Activated naive CD4-positive, alpha-beta T cell treated with anti-CD3 and anti-CD28 coated beads, Interleukin-2, amount 10 ng/mL, durations not matched to agents 7 days and 5 days (primary cell): ENCODE measurements at places on chromosomes 13 and 19.

DNA sequence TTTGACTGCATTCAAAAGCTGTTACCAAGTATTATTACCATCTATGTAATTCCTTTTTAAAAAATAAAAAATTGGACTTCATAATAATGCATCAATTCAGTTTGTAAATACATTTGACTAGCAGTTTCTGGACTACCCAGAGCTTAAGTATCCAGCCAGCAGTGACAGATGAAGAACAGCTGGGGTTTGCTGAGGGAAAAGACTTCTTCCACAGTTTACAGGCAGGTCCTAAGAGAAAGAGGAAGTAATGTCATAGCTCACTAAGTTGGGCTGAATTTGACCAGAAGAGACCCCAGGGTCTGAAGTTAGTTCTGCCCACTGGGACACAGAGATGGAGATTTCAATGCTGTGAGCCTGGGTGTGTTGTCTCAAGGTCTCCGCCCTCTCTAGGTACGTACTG, 96.4 kb downstream of the MBNL2 start:
- no peak for DNase-seq

- DNase-seq, result no peak
These were observed 1106.7 kb downstream of the EFNB2 start for GRCh38 chr13:105428811-105429210.

DNA sequence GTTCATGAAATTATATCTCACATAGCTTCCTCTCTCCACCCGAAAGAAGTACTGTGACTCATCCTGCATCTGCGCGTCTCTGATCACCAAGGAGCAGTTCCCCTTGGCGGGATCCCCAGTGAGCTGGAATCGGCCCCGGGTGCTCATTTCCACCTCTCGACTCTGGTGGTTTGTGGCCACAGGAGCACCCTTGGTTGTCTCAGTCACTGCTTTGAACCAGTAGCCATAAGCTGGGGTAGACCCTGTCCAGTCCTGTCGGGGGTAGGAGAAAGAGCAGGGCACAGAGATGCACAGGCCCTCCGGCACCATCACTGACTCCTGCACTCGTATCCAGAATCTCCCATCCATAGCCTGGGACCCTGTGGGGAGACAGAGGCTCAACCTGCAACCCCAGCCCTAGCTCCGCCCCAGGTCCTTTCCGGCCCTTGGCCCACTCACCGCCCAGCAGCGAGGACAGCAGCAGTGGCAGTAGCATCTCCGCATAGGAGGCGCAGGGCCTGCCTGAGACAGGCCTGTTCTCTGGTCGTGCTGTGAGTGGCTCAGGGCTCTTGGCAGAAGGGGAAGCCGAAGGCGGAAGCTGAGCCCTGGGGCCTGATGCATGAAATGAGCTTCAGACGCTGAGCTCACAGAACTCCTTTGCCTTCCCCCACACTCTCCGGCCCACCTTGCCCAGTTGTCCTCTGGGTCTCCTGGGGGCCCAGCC, at the start of gene SIGLEC10:
Gene SIGLEC10 (minus strand): TSS at position 536 of the 703 bp plus-strand sequence. CDS start 61 bp downstream, at position 475.
- DNase-seq, result no peak

GRCh38 chr13:74466864-74467263, 332.7 kb upstream of the KLF12 start:
- DNase-seq, result no peak

- DNase-seq, result no peak
These were observed 656.6 kb downstream of the TBC1D4 start for GRCh38 chr13:74825152-74825937.

DNA sequence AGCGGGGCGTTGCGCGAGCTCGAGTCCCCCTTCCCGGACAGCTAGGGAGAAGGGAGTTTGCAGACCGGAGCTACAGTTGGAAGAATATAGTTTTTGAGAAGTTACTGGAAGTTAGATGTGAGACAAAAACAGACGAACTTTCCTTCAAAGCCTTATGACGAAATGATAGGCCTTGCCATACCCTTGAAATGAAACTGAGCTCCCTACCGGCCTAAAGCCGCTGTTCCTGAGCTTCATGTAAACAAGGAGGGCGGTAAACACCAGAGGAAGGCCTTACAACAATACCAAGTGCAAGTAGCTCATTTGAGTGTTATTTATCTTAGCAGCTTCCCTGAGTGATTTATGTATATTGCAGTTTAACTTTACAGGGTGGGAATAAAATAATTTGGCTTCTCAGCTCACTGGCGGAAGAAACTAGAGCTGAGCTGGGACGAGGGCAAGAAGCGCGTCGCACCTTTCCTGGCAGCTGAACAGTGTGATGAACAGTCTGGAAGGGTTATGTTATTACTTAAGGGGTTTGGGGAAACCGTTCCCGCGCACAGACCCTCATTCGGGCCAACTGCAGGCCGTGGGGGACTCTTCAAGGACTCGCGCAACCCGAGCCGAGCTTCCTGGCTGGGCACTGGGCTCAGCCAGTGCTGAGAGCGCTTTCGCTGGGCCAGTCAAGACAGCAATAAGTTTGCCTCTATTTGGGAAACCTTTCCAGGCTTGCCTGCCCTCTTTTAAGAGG, 111.2 kb downstream of the KCNRG start:
- peak; percentile 46 for DNase-seq

GRCh38 chr13:77697217-77698103, at the start of gene SLAIN1:
Gene SLAIN1 (plus strand): TSS chr13:77697687. CDS start chr13:77697914, 227 bp downstream.
- peak; percentile 83 for DNase-seq

GRCh38 chr19:33275559-33275932, 26.8 kb downstream of the CEBPA start:
- DNase-seq, result no peak

GRCh38 chr19:14571695-14572490, at the start of gene NDUFB7:
Gene NDUFB7 (minus strand): TSS chr19:14572066. CDS start chr19:14572000, 66 bp downstream.
- peak; percentile 92 for DNase-seq

DNA sequence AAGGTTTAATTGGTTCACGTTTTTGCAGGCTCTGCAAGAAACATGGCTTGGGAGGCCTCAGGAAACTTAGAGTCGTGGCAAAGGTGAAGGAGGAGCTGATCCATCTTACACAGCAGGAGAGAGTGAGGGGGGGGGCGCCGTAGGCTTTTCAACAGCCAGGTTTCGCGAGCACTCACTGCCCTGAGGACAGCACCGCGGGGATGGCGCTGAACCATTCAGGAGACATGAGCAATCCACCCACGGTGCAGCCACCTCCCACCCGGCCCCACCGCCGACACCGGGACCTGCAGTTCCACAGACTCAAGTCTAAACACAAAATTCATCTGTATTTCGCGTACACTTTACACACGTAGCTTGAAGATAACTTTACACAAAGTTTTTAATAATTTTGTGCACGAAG, 73.6 kb downstream of the KDM4B start:
- DNase-seq, result no peak

DNA sequence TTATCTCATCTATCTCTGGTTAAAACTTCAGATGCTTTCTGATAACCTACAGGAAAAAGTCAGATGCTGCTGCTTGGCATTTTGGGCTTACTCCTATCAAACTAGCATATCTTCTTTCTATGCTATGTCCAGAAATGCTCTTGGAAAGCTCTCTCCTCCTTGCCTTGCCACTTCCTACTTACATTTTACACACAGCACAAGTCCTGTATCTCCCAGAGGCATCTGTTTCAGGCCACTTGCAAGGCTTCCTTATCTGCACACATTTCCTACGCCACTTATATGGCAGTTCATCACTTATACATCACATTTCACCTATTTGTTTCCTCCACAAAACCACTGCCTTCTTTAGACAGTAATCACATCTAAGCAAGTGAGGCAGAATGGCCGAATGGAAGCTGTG, 220.3 kb downstream of the DNAJC15 start:
- no peak for DNase-seq

DNA sequence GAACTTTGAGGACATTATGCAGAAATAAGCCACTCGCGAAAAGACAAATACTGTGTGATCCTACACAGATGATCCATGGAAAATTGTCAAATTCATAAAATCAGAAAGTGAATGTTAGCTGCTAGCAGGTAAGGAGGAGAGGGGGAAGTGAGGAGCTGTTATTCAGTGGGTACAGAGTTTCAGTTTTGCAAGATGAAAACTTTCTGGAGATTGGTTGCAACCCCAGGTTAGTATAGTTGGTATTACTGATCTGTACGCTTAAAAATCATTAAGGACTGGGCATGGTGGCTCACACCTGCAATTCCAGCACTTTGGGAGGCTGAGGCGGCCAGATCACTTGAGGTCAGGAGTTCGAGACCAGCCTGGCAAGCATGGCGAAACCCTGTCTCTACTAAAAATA, 17.9 kb downstream of the ZNF101 start:
- DNase-seq, result no peak

- no peak for DNase-seq
These were observed 1.9 kb upstream of the ZNF358 start for GRCh38 chr19:7513809-7514642.

DNA sequence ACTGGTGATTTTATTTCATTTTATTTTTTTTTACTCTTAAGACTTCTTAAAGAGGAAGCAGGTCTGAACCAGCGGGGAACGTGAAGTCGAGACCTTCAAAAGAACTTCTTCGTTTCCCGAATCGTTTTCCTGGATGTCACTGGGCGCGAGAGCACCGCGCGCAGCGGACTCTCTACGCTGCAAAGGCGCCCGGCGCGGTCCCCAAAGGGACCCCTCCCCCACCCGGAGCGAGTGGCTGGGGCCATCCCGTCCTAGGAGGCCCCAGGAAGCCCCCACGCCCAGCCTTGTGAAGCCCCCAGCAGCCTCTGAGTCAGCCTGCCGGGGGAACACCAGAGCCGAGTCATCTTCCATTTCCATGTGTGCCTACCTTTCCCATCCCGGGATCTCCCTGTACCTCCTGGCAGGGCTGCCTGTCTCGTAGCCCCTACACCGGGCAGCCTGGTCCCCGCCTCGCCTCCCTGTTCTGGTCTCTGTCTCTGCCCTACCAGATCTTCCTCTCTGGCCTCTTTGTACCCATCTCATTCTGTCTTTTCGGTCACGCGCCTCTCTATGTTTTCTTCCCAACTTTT, 608 bp downstream of the CD70 start:
- DNase-seq, result peak; percentile 33

DNA sequence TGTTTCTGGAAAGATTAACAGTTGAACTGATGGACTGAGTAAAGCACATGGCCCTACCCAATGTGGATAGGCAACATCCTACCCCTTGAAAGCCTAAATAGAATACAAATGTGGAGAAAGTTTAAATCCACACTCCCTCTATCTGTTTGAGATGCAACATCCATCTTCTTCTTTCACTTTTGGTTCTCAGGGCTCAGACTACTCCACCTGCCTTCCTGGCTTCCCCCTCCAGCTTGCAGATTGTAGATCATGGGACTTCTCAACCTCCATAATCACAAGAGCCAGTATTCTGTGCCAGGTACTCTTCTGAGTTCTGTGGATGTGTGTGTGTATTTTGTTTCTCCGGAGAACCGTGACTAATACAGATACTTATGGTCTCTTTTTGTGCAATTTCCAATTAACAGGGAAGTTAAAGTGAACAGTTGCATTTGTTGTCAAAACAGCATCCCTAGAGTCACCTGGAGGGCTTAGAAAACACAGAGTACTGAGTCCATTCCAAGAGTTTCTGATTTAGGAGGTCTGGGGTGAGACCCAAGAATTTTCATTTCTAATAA, 590.3 kb upstream of the MIR17HG start:
- DNase-seq, result no peak

DNA sequence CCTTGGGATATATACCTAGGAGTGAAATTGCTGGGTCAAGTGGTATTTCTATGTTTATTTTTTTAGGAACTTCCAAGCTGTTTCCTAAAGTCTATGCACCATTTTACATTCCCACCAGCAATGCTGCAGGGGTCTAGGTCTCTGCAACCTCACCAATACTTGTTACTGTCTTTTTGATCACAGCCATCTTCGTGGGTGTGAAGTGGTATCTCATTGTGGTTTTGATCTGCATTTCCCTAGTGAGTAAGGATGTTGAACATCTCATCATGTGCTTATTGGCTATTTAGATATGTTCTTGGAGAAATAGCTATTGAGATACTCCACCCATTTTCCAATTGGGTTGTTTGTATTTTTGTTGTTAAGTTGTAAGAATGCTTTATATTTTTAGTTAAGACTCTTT, 2.7 kb downstream of the OR10H2 start:
- no peak for DNase-seq

GRCh38 chr19:33812388-33813330, 16.0 kb downstream of the KCTD15 start:
- no peak for DNase-seq

GRCh38 chr13:91660076-91660415, 261.6 kb downstream of the GPC5 start:
- no peak for DNase-seq

- no peak for DNase-seq
These were observed at the start of gene IGFL3 for GRCh38 chr19:46124638-46125115. Gene IGFL3 (minus strand): TSS chr19:46124688. CDS start chr19:46124649, 39 bp downstream.

- no peak for DNase-seq
These were observed 29.8 kb upstream of the FRY start for GRCh38 chr13:32001769-32002168.

GRCh38 chr13:50934735-50935435, 25.3 kb downstream of the RNASEH2B start:
- DNase-seq, result no peak

GRCh38 chr13:76683854-76684253, 202.4 kb downstream of the KCTD12 start:
- no peak for DNase-seq

- DNase-seq, result no peak
These were observed 48.8 kb upstream of the INTS6 start for GRCh38 chr13:51501592-51502152.

DNA sequence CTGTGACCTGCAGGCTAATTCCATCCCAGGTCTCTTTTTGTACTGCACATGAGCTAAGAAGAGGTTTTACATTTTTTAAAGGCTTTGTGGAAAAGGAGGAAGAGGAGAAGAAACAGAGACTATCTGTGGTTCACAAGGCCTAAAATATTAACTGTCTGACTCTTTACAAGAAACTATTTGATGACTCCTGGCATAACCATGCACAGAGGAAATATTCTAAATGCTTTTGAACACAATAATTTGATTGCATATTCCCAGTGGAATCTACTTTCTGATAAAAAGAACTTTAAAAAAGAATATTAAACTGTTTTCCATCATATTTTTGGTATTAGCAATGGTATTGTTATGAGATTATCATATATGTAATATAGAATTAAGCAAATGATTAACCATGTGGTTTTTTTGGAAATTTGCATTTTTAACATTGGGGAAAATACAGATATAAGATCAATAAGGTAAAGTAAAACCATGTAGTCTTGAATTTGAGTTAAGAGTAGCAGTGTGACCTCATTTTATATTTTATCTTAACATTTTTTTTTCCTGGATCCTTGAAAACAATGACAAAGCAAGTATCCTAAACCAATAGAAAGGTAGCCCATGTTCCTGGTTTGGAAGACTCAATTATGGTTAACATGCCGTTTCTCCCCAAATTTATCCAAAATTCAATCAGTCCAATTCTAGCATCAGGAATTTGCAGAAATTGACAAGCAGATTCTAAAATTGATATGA, 251.0 kb downstream of the UQCRFS1 start:
- no peak for DNase-seq
